ENCODE measurements at places on chromosomes 16 and 17.

DNA sequence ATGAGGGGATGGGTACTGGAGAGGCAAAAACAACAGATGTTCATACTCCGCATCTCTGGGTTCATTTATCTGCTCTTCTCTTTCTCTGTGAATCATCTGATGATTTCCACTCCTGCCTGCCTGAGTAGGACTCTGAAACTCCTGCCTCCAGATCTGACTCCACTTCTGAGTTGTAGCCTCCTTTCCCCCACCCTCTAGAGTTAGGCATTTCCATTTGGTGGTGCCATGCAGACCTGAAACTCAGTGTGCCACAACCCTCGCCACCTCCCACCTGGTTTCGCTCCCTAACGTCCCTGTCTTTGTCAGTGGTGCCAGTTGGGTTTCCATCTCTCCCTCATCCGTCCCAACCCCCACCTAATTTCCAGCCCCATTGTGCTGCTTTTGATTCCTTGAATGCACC lies 126.2 kb downstream of the PRKCB start:
- no peak for DNase-seq

DNA sequence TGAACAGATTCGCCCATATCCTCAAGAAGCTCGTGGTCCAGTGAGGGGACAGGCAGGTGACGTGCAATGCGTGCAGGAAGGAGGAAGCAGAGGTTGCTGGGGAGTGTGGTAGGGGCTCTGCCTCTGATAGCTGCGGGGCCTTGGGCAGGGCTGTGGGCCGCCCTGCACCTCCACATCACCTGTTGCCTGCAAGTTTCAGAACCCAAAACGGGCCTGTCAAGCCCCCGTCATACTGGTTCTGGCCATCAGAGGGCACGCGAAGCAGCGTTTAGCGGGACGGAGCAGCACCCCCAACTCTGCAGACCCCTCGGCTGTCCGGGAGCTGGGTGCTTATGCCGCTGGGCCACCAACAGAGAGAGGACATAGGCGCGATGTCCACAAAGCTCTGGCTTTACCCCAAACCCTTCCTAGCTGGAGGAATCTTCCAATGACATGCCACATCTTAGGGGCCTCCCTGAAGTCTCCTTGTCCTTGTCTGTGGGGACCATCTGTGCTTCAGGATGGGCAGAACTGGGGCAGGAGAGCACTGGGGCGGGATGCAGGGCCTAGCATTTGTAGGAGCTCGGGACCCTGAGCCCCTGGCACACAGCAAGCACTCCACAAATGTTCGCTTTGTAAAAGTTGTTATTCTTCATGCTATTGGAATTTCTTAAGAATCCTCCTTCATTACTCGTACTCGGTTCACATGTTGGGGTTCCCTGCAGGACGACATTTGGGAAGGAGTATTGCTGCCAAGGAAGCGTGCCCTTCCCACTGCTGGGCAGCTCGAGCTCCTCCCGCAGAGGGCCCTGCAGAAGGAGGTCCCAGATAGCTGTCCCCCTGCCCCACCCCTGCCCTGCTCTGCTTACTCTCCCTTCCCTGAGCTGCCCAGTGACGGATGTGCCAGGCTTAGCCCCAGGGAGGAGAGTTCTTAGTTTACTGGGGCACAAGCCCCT lies 64.3 kb downstream of the CNGB1 start:
- DNase-seq: no peak

DNA sequence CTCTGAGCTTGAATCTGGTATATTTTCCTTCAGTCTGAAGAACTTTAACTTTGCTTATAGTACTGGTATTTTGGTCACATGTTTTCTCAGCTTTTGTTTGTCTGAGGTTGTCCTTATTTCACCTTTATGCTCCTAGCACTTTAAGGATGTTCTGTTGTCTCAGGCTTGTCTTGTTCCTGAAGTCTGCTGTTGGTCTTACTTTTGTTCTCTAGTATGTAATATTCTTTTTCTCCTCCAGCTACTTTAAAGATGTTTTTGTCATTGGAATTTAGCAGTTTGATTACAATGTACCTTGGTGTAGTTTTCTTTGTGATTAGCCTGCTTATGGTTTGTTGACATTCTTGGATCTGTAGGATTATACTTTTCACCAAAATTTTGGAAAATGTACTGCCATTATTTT lies 23.6 kb downstream of the RPTOR start:
- no peak for DNase-seq

DNA sequence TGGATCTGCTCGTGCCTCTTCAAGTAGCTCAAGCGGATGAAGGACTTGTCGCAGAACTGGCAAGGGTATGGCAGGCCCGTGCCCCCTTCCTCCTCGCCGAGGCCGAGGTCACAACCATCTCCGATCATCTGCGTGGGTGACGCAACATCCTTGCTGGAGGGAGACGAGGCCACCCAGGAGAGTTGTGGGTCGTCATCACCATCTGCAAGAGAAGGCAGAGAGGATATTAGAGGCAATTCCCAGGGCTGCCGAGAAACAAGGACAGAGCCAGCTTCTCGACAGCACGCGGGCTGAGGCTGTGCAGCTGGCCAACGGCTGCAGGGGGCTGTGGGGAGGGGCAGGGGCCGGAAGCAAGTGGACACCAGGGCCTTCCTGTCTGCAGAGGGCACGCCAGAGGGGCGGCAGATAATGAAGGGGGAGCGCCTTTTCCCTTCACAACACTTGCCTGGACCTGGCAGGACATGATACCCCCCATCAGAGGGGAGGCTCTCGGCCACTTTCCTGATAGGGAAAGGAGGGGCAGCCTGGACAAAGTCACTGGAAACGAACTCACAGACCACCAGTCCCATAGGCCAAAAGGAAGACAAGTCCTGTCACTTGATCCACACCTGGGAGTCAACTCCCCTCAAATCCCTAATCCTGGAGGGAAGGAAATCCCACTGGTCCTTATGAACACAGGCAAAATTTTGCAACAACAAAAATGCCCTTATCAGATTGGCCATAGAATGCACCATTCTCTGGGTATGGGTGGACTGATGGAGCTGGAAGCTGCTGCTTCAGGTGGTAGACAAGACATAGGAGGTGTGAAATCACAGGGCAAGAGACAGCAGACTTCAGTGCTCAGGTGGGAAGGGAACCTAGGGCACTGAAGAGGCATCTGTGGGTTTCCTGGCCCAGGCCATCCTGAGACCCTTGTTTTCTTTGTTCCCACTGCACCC lies 217.0 kb downstream of the ZNF423 start:
- DNase-seq: no peak

- DNase-seq: no peak
These were observed 84.2 kb downstream of the ZFHX3 start for GRCh38 chr16:72963533-72964315.

- DNase-seq: no peak
These were observed 346.6 kb downstream of the SNX29 start for GRCh38 chr16:12323007-12323758.

GRCh38 chr17:83195330-83196023 lies 116.1 kb downstream of the METRNL start:
- DNase-seq: no peak

DNA sequence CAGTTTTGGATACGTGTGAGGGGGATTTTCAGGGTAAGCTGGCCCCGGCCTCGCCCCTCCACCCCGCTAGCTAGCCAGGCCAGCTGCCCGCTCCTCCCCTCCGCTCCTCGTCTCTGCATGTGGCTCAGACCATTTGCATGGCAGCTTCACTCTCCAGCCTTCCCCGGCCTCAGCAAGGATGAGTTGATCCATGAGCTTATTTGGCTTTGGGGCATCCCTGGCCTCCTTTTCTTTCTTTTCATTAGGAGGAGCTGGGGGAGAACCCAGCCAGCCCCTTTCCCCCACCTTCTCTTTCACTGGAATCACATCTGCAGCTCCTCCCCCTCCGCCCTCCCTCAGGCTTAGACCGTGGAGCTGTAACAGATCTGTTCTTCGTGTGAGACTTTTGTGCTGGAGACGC lies 30.7 kb downstream of the ELAC2 start:
- DNase-seq: no peak

DNA sequence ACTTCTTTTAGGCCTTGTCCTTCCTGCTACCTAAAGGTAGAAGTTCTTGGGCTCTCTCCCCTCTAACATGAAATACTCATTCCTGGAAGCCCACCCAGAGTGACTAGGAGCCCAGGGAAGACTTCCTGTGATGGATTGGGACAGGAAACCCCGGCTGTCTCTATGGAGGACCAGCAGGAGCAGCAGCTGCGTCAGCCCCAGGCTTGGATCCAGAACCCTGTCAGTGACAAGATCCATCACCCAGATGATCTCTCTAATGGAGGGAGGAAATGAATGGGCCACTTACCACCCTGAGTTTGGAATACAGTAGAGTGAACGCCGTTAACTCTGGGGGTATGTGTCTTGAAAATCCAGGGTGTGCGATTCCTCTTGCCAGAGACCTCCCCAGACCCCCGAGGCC lies 195.7 kb upstream of the WSCD1 start:
- no peak for DNase-seq

GRCh38 chr16:10812312-10813098 lies 6.1 kb downstream of the TVP23A start:
- no peak for DNase-seq

- no peak for DNase-seq
These were observed 41.2 kb upstream of the HAS3 start for GRCh38 chr16:69064124-69064763.

DNA sequence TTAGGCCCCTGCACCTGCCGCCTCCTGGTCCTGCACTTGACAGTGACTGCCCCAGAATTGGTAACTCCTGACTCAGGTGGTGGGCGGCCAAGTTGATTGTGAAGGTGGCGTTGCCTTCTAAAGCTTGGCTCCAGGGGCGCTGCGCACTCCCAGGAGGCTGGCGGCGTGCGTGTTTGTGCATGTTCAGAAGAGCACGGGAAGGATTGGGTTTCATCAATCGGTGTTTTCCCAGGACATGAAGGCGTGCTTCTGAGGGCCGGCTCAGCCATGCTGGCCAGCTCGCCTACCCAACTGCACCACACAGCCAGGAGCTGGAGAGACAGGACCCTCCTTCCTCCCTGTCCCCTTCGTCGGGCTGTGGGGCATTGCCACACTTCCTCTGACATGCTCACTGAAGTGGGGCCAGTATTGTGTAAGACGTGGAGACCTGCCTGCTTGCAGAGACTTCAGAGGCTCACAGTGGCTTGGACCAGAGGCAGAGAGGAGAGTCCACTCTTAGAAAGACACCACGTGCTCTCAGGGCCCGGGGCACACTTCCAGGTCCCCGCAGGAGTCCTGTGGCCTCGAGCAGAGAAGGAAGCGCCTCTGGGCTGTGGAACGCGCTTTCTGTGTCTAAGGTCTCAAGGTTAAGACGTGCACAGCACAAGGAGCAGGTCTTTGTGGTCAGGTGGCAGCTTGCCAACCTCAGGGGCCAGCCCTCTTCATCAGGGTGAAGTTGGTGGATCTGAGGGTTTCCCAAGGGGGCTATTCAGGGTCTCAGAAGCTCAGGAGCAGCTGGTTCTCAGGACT lies 2.8 kb downstream of the RAB40C start:
- DNase-seq: no peak

- no peak for DNase-seq
These were observed 286.2 kb upstream of the FOXF1 start for GRCh38 chr16:86224126-86224525.

- DNase-seq: no peak
These were observed 77.5 kb upstream of the MSI2 start for GRCh38 chr17:57178839-57179238.

DNA sequence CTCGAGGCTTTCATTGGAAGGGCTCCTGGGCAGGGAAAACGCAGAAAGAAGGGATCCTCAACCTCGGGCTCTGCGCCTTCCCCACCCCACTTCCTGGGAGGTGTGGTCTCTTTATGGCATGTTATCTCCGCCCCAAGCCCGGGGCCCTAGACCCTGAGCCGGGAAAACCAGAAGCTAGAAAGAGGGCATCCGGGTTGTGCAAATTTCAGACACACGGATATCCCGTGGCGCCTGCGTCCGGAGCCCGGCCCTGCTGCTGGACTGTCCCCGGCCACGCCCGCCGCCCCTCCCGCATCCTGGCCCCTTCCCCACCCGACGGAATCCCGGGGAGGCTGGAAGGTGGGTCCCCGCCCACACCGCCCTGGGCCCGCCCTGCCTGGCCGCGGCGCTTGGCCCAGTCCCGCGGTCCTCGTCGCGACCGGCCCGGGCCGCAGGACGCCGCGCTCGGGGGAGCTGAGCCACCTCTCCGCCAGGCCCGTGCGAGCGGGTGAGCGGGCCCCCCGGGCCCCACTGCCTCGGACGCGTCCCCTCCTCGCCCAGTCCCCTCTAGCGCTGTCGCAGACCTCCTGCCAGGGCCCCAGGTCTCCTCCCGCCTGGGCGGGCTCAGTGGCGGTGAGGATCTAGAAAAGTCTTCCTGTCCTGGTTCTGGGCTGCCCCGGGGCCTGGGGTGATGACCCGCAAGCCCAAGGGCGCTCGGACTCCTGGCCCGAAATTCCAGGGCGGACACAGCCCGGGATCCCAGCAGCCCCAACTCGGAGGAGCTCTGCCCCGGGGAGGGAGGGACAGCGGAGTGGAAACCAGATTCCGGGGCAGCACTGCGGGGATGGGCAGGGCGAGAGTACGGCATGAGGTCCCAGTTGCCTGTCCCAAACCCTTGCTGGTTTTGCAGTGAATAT lies at the start of gene SLC16A5:
TSS of gene SLC16A5 (plus strand) at position 397 of the 896 bp plus-strand sequence. CDS start 5,683 bp downstream, outside the sequence.
- peak; percentile 27 for DNase-seq

DNA sequence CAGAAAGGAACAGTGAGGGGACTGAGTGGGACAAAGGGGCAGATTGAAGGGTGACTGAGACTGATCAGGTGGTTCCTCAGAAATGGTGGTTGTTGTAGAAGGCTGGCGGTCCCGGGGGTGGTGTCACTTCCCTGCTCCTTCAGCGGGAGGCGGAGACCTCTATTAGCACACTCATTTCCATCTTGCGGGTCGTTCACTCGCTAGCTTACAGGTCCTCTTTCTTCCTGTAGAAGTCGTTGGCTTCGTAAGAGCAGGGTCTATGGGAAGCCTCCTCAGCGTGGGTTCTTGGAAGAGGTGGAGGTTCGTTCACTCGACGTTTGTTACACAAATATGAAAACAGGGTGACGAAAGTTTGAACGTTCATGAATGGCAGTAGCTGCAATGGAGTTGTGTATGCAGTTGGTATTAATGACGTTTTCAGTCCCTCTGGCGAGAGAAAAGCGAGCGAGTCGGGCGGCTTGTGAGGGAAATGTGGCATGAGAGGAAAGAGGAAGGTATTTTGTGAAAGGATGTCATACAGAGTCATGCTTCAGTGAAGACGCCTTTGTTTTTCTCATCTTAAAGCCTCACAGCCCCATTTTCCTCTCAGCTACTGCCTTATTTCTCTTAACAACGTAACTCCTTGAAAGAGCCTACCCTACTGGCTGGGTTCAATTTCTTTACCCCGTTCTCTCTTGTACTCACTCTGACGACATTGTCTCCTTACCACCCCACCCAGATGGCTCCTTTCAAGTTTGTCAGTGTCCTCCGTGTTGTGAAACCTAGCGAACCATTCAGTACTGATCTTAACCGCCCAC lies 667 bp downstream of the EFCAB13 start:
- no peak for DNase-seq

GRCh38 chr17:58248955-58249269 lies 10.5 kb downstream of the LPO start:
- DNase-seq: no peak

- no peak for DNase-seq
These were observed 61.2 kb downstream of the CLEC16A start for GRCh38 chr16:11005611-11005975.
